ENCODE measurements at places on chromosomes 5 and 9.

DNA sequence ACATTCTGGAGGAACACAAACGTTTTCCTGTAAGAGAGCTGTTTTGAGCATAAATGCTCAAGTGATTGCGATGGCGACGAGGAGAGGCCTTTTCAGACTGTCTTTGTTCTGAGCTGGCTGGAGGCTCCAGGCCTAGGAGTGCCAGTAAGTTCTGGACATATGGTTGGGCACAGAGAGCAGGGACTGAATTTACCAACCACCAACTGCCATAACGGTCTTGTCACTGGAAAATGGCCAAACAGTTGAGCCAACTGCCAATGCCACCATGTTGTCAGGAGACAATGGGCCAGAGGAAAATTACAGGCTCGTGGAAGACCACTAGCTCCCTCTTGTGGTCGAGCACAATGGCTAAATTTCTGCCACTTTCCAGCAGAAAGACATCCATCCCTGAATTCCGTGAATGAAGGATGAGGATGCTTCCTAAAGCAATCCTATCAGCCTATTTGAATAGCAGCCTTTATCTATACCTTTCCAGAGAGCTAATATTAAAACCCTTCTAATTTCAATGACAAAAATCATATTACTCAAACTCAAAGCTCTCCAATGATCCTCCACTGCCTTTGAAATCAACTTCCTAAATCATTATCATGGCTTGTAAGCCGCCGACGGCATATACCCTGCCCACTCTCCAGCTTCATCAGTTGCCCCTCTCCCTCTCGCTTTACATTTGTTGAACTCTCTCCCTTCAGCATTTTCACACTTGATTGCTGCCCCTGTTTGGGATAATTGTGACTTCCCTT lies 66.9 kb upstream of the GLIS3 start:
- peak; percentile 23 for DNase-seq

- DNase-seq = no peak
These were observed 19.2 kb downstream of the UBAP1 start for GRCh38 chr9:34197756-34198711.

DNA sequence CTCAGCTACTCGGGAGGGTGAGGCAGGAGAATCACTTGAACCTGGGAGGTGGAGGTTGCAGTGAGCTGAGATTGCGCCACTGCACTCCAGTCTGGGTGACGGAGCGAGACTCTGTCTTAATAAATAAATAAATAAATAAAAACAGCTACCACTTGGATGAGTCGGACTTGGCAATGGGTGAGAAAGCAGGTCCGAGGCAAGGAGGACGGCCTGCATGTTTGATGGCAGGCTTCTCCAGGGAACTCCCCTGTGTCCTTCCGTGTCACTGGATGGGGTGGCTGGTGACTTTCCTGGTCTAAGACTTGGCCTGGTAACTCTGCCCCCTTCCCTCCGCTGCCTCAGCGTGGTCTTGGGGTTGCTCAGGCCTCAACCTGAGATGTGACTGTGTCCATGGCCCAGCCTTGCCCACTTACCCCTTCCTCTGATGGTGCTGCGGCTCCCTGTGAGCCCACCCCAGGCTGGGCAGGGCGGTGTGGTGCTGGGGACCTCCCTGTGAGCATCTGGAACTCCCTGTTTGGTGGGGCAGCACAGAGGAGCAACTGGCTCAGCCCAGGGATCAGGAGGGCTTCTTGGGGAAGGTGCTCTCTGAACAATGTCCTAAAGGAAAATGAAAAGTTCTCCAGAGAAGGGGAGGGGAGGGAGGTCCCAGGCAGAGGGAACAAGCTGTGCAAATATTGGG lies 62.5 kb upstream of the PSD2 start:
- DNase-seq = no peak

- DNase-seq = no peak
These were observed 24.2 kb downstream of the TMEM232 start for GRCh38 chr5:110702300-110702699.

- DNase-seq = peak; percentile 60
These were observed 12.2 kb downstream of the TNIP1 start for GRCh38 chr5:151068433-151069197.

- no peak for DNase-seq
These were observed 9.8 kb downstream of the TGFBI start for GRCh38 chr5:136038635-136039034.

- DNase-seq = no peak
These were observed 39.7 kb downstream of the NFX1 start for GRCh38 chr9:33329979-33330378.

GRCh38 chr5:138226910-138227309 lies 13.8 kb upstream of the CDC23 start:
- DNase-seq = no peak

DNA sequence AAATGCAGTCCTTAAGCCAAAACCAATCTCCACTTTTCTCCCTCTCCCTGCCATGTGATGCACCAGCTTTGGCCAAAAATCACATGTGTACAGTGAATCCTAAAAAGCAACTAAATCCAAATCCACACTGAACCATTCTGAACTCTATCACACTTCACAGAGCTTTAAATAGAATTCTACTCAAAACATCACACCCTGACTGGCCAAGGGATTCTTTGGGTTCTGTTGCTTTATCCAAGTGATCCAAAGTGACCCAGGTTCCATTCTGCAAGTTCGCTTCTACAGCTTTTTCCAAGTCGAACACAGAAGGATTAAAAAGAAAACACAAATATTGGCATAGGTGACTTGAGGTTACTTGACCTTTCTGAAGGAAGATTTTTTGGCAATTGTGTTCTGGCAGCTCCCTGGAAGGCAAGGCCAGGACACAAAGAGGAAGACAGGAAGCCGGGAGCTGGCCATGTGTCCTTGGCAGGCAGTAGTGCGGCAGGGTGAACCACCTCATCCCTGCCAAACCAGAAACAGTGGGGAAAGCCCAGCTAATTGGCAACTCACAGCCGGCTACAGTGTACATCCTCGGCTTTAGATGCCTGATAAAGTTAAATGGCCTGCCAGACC lies 115.0 kb downstream of the NFIB start:
- no peak for DNase-seq

DNA sequence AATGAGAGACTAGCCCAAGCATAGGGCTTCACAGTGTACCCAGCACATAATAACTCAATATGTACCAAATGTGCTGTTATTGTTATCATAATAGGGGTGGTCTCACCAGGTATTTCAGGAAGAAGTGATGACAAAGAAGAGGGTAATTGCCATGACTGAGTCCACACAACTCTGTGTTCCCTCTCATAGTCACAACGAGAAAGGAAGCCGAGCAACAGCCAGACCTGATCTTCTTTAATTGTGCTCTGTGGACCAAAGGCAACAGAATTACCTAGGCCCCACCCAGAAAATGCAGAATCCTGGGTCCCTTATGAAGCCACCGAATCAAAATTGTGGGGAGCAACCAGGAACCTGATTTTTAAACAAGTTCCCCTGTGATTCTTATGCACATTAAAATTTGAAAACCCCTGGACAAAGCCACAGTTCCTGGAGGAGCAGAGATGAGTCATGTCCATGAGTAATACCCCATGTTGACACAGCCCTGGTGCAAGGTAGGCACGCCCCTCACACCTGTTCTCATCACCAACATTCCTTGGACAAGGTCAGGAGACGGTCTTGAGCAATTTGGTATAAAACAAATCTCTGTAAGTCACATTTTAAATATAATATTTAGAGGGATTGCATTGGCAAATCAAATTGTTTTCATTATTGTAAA lies 5.2 kb downstream of the FGF1 start:
- no peak for DNase-seq

- DNase-seq = no peak
These were observed 418.3 kb upstream of the IRX4 start for GRCh38 chr5:2300861-2301574.

DNA sequence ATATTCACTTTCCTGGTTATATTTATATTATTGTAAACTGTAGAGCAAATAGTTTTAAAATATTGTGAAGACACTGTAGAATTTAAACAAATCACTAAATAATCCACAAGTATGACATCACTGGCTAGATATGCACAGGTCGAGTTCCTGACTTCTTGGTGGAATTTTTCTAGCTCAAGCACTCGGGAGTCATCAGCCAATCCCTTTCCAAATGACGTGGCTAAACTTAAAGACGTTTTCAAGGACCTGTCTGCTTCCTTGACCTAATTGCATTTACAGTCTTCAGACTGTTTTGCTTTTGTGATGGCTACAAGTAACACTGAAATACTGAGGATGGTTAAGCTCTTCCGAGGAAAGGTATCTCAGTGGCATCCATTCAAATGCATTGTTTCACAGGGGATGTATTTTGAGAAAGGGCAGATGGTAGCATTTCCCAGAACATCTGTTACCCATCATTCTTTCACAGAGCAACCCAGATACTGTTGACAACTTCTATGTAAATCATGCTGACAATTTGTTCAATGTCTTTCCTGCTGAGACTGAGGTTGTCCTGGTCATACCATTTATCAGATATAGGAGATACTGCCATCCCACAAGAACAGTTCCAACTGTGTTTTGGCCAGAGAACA lies 262.8 kb downstream of the CDH10 start:
- no peak for DNase-seq

DNA sequence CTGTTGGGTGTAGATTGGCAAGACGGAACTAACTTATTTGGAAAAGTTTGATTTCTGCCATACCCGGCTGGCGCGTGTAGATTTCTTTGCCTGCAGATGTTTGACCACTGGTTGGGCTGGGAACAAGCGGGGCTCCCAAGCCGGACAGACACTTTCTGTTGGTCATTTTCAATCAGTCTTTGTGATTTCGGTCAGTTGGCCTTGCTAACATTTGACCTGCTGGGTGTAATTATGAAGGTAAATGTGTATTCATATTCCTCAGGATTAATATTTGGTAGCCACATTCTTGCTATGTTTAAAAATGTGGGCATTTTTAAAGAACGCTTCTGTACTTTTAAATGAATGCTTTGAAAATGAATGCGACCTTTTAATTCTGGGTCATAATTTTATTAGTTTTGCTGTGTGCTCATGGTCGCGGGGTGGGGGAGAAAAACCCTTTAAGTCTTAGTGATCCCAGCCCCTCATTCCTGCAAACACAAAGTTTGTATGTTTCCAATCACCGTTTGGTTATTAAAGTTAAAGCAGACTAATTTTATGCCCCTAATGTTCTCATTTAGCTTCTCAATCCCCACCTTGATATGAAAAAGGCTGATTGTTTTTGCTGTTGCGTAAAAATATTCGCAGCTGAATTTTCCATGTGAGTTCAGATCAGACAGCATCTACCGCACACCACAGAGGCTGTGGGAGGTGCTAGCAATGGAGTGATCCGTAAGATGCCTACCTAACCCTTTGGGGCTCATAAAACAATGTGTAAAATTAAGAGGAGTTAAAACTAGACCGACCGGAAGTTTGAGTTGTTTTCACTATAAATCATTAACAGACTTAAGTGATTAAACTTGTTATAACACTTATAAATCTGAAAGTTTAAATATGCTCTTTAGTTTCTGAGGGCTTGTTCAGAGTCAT lies 1.5 kb downstream of the RASGRF2 start:
- DNase-seq = peak; percentile 46

GRCh38 chr9:123514766-123515165 lies 158.8 kb downstream of the CRB2 start:
- DNase-seq = no peak

DNA sequence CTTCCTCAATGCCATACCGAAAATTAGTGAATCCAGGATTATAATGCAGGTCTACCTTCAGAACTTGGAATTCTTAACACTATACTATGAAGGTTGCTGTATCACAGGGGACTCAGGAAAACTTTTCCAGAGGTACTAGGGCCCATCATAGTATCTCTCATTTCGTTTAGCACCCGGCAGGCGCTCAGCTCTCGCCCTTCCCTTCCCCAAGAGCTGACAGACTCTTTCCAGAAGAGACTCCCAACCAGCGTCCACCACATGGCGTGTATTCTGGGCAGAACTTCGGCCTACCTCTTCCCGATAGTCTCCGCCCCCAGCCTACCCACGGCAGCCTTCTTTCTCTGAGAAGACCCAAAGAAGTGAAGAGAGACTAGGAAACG lies 271 bp downstream of the NOL8 start:
- no peak for DNase-seq

- no peak for DNase-seq
These were observed 1.5 kb upstream of the MRPS30 start for GRCh38 chr5:44807269-44807668.

DNA sequence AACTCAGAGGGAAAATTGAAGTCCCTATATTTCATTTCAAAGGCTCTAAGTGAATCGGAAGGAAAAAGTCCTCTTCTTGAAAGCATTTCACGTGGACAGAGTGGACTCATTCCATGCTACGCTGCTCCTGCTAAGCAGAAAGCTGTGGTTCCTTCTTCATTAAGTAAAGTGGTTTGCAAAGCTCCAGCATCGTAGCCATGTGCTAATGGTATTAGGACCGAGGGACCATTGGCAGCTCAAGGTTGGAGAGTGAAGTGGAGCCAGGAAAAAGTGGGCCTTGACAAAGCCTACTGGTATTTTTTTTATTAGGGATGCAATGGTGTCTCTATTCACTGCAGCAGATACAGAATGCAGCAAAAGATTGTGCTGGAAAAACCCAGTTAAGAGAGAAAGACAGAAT lies 16.4 kb upstream of the SEMA4D start:
- DNase-seq = no peak

DNA sequence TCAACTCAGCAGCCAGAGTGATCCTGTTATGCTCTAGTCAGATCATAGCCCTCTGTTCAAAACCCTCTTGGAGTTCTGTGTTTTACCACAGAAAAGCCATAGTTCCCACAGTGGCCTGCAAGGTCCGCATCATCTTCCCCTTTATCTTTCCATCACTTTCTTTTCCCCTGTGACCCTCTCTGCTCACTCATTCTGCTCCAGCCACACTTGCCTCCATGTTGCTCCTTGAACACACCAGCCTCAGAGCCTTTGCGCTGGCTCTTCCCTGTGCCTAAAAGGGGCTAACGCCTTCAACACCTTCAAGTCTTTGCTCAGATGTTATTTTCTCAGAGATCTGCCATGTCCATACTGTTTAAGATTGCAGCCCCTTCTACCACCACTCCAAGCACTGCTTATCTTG lies 26.3 kb downstream of the CSF2 start:
- DNase-seq = no peak

DNA sequence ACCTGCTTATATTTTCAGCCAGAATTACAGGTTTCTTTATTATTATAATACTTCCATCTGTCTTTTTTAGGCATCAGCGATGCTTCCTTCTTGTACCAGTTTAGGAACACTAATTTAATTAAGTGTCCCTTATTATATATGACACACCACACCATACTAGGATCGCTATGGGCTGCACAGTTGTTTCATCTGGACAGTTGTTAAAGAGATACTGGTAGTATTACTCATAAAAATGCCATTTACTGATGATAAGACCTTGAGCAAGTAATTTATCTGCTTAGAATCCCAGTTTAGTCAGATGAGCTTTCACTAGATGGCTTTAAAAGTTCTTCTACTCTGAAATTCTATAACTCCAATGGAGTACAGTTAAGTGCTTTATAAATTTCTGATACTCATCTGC lies 17.1 kb downstream of the ARSK start:
- DNase-seq = no peak

Data from activated T-cell treated with anti-CD3 and anti-CD28 coated beads for 48 hours (primary cell).